ENCODE measurements at places on chromosomes 3 and 15.

- no peak for DNase-seq
Observed at GRCh38 chr3:97895216-97895615, 73.4 kb downstream of the CRYBG3 start.

- no peak for DNase-seq
Observed at GRCh38 chr3:22012471-22012870, 261.5 kb upstream of the ZNF385D start.

DNA sequence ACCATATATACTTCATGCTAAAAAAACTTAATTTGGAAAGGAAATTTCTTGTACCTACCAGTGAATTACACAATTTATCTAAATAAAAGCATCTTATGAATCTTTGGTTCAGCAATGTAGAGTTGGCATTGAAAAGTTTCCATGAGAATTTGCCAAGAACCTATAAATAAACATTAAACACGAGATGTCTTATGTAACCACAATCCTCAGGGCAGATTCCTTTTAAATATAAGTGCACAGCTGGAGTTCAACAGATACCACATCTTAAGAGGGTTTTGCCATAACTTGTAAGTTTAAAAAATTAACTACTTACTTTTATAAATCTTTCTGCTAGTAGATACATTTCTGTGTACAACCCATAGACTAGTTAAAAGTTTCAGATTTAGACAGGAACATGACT, 499.3 kb upstream of the ARRDC4 start:
- DNase-seq = no peak

DNA sequence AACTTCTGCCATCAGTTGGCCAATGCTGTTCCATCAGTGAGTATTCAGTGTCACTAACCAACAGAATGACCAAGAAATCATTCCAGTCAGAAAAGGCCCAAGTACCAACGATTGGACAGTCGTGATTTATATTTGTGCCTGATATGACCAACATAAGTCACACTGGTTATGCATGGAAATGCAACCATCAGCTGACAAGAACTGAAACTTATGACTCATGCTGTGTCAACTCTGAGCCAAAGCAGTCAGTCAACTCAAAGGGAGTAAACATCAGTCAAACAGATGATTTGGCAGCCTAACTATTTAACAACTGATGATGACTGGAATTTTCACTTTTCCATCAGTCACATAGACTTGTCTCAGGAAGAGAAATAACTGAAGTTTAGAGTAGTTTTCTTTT, 142.4 kb downstream of the ANXA2 start:
- no peak for DNase-seq

Data from activated naive CD4-positive, alpha-beta T cell (primary cell).